Activated T-helper 17 cell treated with anti-CD3 and anti-CD28 coated beads, Interleukin-2, amount 50 U/mL, for 72 hours (primary cell): ENCODE measurements at places on chromosomes 6 and 20. TPM values are rescaled to one million over a fixed set of nuclear protein-coding genes. Genes with fewer than 3 reads are reported as not detected.

The HUS1B gene
- 2.4 TPM for total RNA-seq

The TCP11 gene
- total RNA-seq: not detected

The MOG gene
- not detected for total RNA-seq

The SLC13A3 gene
- not detected for total RNA-seq

The UNC5CL gene
- total RNA-seq: 6.7 TPM

GRCh38 chr20:1628621-1629020, 8.8 kb upstream of the SIRPB1 start:
- ATAC-seq: no peak
